ENCODE measurements at places on chromosomes 16 and 17. TPM values are rescaled to one million over a fixed set of nuclear protein-coding genes. Genes with fewer than 3 reads are reported as not detected.

The SAP30BP gene
- 93.2 TPM for total RNA-seq

The GAST gene
- not detected for total RNA-seq

The NTHL1 gene
- total RNA-seq: 24.2 TPM

The C17orf113 gene
- 0.10 TPM for total RNA-seq

The IRX5 gene
- total RNA-seq: 0.34 TPM

The SLC38A8 gene
- total RNA-seq: not detected

The HOXB9 gene
- 0.15 TPM for total RNA-seq

The PEMT gene
- 14.1 TPM for total RNA-seq

The CARD14 gene
- total RNA-seq: not detected

The MXRA7 gene
- 4.4 TPM for total RNA-seq

The MAP2K6 gene
- 5.8 TPM for total RNA-seq

The CKLF gene
- total RNA-seq: 270 TPM

The KRT33B gene
- not detected for total RNA-seq

The KATNB1 gene
- total RNA-seq: 32.1 TPM

The SOCS1 gene
- 211 TPM for total RNA-seq

The AFMID gene
- total RNA-seq: 15.7 TPM

The CCDC154 gene
- 1.8 TPM for total RNA-seq

The HNF1B gene
- total RNA-seq: 1.8 TPM

The PITPNM3 gene
- total RNA-seq: 1.0 TPM

The PRAC2 gene
- total RNA-seq: not detected

The HEATR9 gene
- total RNA-seq: 0.56 TPM

The CSF3 gene
- total RNA-seq: not detected

The MYLK3 gene
- 0.22 TPM for total RNA-seq

The NXPH3 gene
- not detected for total RNA-seq

The TTC19 gene
- total RNA-seq: 34.9 TPM

The ACSM3 gene
- total RNA-seq: 0.78 TPM

The BCL6B gene
- 2.2 TPM for total RNA-seq

The HOXB5 gene
- total RNA-seq: 0.37 TPM

The CCL17 gene
- 0.56 TPM for total RNA-seq

The CHST6 gene
- not detected for total RNA-seq

The UMOD gene
- total RNA-seq: not detected

The APOBR gene
- 12.7 TPM for total RNA-seq

All from T-helper 1 cell treated with Interleukin-12 subunit alpha and Interleukin-12 subunit beta and Interleukin-4 antibody, amounts not matched to agents 30 ng/mL and 1 ng/mL, for 36 hours (primary cell).